Endodermal cell (in vitro differentiated cells): ENCODE measurements at places on chromosomes 11 and 22. TPM values are rescaled to one million over a fixed set of nuclear protein-coding genes. Genes with fewer than 3 reads are reported as not detected.

The CDC42EP2 gene
- 5.9 and 6.9 TPM in 2 replicates for total RNA-seq

The PHETA2 gene
- 3.9 to 9.3 TPM (median 9.0 TPM) in 3 replicates for total RNA-seq

The WT1 gene
- 0.42 to 1.3 TPM (median 0.51 TPM) in 3 replicates for total RNA-seq

The CPT1B gene
- 53.8 to 85.6 TPM (median 83.5 TPM) in 3 replicates for total RNA-seq

The LRRC75B gene
- 30.7 and 31.2 TPM in 2 replicates for total RNA-seq

GRCh38 chr11:77127920-77128691 is at the start of gene MYO7A:
MYO7A (plus strand) TSS chr11:77128246; CDS start chr11:77130635, 2,389 bp downstream.
- DNase-seq = peak; percentile 89

- no peak for DNase-seq
Observed at GRCh38 chr22:30368420-30368819, 11.6 kb downstream of the CCDC157 start.

DNA sequence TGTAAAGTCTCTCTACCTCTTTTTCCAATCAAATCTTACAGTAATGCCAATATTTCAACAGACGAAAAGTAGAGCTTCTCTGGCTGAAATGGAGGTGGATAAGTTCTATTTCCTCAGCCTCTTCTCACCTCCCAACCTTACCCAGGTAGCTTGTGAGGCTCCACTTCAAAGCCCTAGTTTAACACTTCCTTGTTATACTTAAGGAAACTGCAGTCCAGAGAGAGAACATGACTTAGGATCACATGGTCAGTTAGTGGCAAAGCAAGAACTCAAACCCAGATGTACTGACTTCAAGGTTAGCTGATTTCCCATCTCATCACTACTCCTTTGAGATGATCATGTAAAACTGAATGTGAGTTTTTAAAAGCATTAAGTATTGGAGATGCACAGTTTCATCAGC is 32.5 kb downstream of the PAK1 start:
- DNase-seq = no peak
